ENCODE measurements at places on chromosomes 3 and 15.

GRCh38 chr3:54355800-54356199 is 233.4 kb downstream of the CACNA2D3 start:
- no peak for DNase-seq

- DNase-seq, result peak; percentile 21
Observed at GRCh38 chr15:72227192-72227586, 3.8 kb downstream of the PKM start.

DNA sequence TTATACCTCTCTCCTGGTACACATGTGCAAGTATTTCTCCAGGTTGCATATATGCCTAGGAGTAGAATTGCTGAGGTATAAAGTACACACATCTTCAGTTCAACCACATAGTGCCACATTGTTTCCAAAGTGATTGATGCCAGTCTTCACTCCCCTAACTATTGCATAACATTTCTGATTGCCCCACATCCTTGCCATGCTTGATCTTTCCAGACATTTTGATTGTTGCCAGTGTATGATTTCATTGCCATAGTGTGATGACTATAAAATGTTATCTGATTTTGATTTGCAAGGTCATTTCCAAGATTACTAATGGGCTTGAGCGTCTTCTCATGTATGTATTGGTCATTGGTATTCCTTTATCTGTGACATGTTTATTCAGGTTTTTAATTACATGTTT is 61.1 kb upstream of the MLF1 start:
- no peak for DNase-seq

- no peak for DNase-seq
Observed at GRCh38 chr3:167851171-167851570, 115.7 kb downstream of the SERPINI1 start.

DNA sequence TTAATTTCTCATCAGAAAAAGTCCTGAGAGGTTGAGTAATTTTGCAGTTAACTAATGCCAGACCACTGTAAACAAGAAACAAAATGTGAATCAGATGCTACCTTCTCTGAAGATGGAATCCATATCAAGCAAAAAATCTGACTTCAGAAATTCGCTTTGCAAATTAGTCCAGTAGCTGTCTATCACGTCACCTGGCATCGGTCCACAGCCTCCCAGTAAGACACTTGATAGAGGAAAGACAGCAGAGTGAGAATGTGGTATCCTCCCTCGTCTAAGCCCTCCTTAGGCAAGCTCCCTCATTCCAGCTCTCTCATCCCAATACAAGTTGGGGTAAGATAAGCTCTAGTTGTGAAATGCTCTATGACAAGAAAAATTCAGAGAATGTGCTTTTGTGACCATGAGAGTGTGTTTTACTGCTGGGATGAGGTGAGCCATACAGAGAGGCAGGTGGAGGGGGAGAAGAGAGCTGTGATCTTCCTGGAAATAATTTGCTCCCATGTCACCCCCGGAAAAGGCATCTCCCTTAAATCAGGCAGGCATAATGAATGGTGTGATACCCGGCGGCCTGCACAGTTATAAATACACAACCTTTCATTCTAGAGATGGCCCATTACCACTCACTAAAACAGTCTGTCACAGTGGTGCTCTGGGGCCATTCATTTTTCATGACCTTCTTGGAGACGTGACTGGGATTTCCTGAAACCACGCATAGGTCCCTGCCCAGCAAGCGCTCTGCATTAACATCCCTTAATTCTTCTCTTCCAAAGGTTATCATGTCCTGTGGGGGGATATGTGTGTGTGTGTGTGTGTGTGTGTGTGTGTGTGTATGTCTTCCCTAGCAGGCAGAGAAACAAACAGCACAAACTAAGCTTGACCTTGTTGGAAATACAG is 602.0 kb upstream of the KCNMB2 start:
- DNase-seq, result no peak

GRCh38 chr3:14450922-14451606 is 48.7 kb downstream of the SLC6A6 start:
- no peak for DNase-seq

DNA sequence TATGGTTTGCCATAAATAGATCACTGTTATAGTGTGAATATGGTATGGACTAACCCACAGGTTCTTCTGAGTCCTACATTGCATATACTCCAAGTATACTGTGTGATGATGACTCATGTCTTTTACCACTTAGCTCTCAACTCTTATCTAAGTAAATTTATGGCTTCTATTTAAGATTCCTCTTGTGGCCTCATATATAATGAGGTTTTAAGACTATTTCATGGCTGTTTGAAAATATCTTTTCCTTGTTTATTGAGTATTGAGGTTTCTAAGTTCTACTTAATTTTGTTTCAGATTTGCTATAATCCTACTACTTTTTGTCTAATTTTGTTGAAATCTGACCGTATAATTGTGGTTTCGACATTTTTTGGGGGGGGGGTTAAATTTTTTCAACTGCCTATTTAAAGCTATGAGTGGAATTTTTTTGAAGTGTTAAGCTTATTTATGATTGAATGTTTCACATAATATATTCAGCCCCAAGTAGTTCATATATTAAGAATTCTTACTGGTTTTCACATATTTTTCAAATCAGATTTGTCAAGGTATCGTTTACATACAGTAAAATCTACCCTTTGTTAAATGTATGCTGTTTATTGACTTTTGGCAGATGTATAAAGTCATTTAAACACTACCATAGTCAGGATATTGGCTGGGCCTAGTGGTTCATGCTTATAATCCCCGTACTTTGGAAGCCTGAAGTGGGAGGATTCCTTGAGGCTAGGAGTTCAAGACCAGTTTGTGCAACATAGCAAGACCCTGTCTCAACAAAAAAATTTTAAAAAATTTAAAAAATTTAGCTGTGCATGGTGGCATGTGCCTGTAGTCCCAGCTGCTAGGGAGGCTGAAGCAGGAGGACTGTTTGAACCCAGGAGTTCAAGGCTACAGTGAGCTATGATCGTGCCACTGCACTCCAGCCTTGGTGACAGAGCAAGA is 11.7 kb downstream of the SLC25A36 start:
- DNase-seq, result no peak
